ENCODE measurements at places on chromosomes 3 and 15. TPM values are rescaled to one million over a fixed set of nuclear protein-coding genes. Genes with fewer than 3 reads are reported as not detected.

SQOR gene
- 10.9 TPM for total RNA-seq

DNA sequence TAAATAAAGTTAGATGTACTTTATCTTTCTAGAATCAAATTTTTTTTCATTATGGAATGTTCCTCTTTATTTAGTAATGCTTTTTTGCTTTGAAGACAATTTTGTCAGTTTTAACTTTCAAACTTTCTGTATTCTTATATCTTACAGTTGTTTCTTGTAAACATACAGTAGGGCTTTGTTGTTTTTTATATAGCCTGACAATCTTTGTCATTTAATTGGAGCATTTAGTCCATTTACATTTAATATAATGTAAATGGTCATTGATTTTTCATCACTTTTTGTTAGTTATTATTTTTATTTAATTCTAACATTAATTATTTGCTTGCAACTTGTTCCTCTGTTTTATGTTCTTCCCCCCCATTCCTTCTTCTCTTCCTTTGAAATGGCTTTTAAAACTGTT, 55.4 kb upstream of the RNU6-1 start:
- DNase-seq: no peak
- peaks cover 4% of the 10 kb centered on the region for H3K4me1 ChIP-seq
- H3K27ac ChIP-seq: no peak overlapping the region
- no peak overlapping the region for H3K4me3 ChIP-seq
- H3K27me3 ChIP-seq: no peaks in the 10 kb centered on the region

DNA sequence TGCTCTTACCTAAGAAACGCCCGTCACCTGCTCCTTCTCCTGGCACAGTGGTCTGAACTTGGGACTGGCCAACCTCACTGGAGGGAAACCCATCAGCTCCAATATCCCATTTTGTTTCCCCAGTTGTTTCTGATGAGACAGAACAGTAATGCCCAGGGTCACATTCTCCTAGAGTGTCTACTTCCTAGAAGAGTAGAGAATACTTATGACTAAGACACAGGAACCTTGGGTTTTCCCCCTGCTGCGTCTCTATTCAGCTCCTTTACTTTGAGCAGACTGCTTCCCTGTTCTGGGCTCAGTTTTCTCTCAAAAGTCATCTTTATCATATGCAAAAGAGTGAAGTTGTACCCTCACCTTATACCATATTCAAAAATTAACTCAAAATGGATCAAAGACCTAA, 79.4 kb downstream of the POLR2M start:
- H3K27me3 ChIP-seq: no peaks in the 10 kb centered on the region
- H3K4me1 ChIP-seq: peaks cover 9% of the 10 kb centered on the region
- H3K4me3 ChIP-seq: no peak overlapping the region
- H3K36me3 ChIP-seq: no peaks in the 10 kb centered on the region

GRCh38 chr15:70967646-70968045, 75.0 kb downstream of the LRRC49 start:
- H3K36me3 ChIP-seq: peaks cover 2% of the 10 kb centered on the region
- no peak overlapping the region for H3K27ac ChIP-seq
- H3K4me1 ChIP-seq: no peaks in the 10 kb centered on the region
- no peak overlapping the region for H3K4me3 ChIP-seq

- H3K27ac ChIP-seq: peak overlapping the region; percentile 96
- H3K36me3 ChIP-seq: no peaks in the 10 kb centered on the region
- no peak overlapping the region for H3K4me3 ChIP-seq
- H3K27me3 ChIP-seq: no peaks in the 10 kb centered on the region
- no peak for DNase-seq
These were observed 167.0 kb downstream of the VGLL4 start for GRCh38 chr3:11476735-11477144.

GRCh38 chr15:68469162-68470048, 37.4 kb upstream of the ITGA11 start:
- H3K4me3 ChIP-seq: no peak overlapping the region
- H3K36me3 ChIP-seq: no peaks in the 10 kb centered on the region
- no peaks in the 10 kb centered on the region for H3K27me3 ChIP-seq
- peak overlapping the region; percentile 73 for H3K27ac ChIP-seq
- peaks cover 60% of the 10 kb centered on the region for H3K4me1 ChIP-seq

VPS33B gene
- total RNA-seq: 10.7 TPM

GRCh38 chr3:16148783-16149182, 25.7 kb upstream of the GALNT15 start:
- peak overlapping the region; percentile 69 for H3K27ac ChIP-seq
- no peak overlapping the region for H3K4me3 ChIP-seq
- H3K4me1 ChIP-seq: peaks cover 29% of the 10 kb centered on the region
- no peaks in the 10 kb centered on the region for H3K27me3 ChIP-seq

GRCh38 chr15:70245932-70246622, 148.4 kb upstream of the TLE3 start:
- no peaks in the 10 kb centered on the region for H3K36me3 ChIP-seq
- no peak overlapping the region for H3K27ac ChIP-seq
- H3K4me1 ChIP-seq: peaks cover 4% of the 10 kb centered on the region
- H3K27me3 ChIP-seq: peaks cover 11% of the 10 kb centered on the region

GRCh38 chr15:66798426-66799061, 96.5 kb downstream of the SMAD6 start:
- no peaks in the 10 kb centered on the region for H3K27me3 ChIP-seq
- H3K4me1 ChIP-seq: peaks cover 49% of the 10 kb centered on the region
- DNase-seq: no peak
- peak overlapping the region; percentile 65 for H3K27ac ChIP-seq

GRCh38 chr3:161969867-161970266, 473.3 kb downstream of the OTOL1 start:
- H3K36me3 ChIP-seq: no peaks in the 10 kb centered on the region
- H3K27ac ChIP-seq: no peak overlapping the region
- DNase-seq: no peak
- peaks cover 1% of the 10 kb centered on the region for H3K27me3 ChIP-seq
- H3K4me1 ChIP-seq: peaks cover 9% of the 10 kb centered on the region

STARD9 gene
- 13.6 TPM for total RNA-seq
